ENCODE measurements at places on chromosomes 7 and 10.

- DNase-seq, result no peak
Observed at GRCh38 chr10:104119996-104120395, 2.0 kb upstream of the SFR1 start.

GRCh38 chr7:27438881-27439589 is 196.4 kb downstream of the EVX1 start:
- DNase-seq, result no peak

DNA sequence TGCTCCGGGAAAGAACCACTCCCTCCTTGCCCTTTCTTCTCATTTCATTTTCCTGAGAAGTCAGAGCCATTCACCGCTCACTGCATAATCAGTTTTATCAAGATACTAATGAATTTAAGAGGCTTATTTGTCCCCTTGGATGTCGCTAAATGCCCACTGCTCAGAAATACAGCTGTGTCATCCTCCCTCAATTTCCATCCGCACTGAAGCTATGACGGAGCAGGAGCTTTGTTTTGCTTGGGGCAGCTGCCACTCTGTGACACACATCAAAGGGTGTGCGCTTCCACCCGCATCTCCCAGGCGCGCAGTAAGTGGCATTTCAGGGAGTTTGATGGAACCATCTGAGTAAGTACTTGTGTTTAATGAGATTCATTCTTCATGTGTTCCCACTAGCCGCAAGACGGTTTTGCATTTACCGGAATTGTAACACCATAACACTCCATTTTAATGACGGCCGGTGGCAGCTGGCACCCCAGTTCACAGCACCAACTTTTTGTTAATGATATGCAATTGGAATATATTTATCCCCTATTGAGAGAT is 103.8 kb upstream of the PARD3 start:
- DNase-seq, result peak; percentile 23

GRCh38 chr10:48608279-48608681 is 3.4 kb upstream of the ARHGAP22 start:
- no peak for DNase-seq

DNA sequence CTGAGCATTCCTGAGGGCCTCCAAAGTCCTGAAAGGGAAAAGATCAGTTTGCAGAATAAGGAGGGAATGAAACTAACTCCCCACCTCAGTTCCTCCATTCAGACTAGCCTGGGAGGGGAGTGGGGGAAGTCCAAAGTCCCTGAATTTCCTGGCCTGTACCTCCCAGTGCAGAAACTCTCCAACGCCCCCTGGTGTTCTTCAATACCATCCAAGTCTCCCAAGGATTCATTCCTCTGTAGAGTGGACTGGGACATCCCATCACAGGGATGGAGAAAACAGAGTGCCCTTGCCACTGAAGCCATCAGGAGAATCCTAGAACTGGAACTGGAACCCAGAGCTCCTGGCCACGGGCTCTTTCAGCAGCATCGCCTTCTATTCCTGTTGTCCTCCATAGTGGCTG is 1.6 kb upstream of the COL13A1 start:
- DNase-seq, result peak; percentile 44

DNA sequence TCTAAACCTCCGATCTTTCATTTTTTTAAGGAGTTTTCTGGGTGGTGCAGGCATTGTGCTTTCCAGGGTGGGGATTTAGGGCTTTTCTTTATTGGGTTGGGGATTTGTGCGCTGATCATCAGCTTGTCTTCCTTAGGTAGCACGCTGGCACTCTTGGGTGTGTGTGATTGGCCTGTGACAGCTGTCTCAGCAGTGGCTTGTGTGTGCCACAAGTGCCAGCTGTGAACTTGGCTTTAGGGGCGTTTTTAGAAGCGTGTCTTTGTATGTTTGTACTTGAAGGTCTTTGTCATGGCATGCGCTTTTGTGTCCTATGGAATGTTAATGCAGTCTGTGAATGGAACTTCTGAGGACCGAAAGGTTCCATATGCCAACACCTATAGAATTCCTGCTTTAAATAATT is 788 bp downstream of the AKAP9 start:
- peak; percentile 23 for DNase-seq

- no peak for DNase-seq
Observed at GRCh38 chr10:48625826-48626134, 20.9 kb upstream of the ARHGAP22 start.

GRCh38 chr10:92638037-92638436 is 45.1 kb downstream of the KIF11 start:
- no peak for DNase-seq

DNA sequence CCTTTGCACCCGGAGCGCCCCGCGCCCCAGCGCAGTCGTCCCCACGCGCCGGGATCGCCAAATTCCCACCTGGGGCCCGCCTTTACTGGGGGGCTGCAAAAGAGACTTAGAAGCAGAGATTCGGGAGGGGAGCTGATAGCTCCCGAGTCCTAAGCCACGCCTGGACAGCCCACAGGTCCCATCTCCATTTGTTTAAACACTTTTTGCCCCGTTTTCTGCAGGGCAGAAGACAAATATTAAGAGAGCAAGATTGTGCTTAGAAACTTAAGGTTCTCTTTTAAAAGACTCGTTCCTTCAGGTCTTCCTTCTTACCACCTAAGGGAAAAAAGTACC is 299.1 kb upstream of the NFE2L3 start:
- DNase-seq, result no peak

DNA sequence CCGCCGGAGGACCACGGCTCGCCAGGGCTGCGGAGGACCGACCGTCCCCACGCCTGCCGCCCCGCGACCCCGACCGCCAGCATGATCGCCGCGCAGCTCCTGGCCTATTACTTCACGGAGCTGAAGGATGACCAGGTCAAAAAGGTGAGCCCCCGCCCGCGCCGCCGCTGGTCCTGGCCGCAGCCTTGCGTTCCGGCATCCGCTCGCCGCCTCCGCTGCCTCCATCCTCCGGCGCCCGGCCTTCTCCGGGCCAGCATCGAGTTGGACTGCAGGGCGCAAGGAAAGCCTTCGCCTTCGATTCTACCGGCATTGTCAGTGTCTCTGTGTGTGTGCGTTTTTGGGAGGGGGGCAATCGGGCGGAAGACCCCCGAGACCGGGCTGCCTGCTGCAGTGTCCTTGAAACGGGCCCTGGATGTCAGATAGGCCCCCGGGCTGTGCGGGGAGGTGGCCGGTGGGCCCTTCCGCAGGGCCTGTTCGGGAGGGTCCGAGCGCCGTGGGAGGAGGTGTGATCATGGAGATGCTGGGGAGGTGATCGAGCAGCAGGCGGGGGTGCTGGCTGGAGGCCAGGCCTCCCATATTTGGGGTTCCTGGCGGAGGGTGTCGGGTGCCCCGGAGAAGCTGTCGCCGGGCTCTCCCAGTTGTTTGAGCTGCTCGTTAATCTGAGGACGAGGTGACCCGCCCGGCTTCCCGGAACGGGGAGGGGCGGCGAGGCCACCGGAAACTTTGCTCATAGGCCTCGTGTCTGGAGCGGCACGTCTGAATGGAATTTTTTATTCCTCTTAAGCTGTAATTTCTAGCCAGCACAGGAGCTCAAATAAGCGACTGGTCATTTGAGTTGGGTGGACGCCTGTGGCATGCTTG is 40.8 kb downstream of the HK1 start:
- DNase-seq, result peak; percentile 48

- DNase-seq, result no peak
Observed at GRCh38 chr10:86361156-86362128, 5.2 kb downstream of the GRID1 start.

DNA sequence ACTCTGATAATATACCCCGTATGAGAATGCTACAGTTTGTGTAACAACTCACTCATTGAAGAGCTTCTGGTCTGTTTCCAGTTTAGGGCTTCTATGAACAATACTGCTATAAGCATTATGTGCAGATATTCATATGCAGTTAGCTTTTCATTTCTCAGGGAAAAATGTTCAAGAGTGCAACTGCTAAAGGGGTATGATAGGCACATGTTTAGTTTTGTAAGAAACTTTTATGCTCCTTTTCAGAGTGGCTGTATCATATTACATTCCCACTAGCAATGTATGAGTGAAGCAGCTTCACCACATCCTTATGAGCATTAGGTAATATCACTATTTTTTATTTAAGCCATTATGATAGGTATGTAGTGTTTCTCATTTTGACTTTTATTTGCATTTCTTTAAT is 182.6 kb upstream of the CXCL12 start:
- DNase-seq, result peak; percentile 75

DNA sequence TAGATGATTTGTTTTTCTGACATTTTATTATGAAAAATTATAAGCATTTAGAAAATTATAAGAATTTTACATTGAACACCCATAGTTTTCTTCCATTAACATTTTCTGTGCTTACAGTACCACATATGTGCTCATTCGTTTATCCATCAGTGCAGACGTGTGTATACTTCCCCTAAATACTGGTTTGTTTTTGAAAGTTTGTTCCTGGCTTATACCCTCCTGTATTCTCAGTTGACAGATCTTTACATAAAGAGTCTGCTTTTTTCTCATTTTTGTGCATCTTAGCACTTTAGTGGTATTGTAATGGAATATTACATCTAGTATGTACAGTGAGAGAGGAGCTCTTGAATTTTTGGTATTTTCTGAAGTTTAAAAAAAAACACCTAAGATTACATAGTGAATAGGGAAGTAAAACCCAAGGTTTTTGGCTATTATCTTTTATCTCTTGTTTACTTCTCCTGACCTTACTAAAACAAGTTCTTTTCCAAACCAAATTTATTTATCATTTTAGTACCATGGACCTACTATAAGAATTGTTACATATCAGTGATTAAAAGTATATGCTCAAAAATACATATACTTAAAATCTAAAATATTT is 8.1 kb downstream of the DLD start:
- DNase-seq, result no peak

DNA sequence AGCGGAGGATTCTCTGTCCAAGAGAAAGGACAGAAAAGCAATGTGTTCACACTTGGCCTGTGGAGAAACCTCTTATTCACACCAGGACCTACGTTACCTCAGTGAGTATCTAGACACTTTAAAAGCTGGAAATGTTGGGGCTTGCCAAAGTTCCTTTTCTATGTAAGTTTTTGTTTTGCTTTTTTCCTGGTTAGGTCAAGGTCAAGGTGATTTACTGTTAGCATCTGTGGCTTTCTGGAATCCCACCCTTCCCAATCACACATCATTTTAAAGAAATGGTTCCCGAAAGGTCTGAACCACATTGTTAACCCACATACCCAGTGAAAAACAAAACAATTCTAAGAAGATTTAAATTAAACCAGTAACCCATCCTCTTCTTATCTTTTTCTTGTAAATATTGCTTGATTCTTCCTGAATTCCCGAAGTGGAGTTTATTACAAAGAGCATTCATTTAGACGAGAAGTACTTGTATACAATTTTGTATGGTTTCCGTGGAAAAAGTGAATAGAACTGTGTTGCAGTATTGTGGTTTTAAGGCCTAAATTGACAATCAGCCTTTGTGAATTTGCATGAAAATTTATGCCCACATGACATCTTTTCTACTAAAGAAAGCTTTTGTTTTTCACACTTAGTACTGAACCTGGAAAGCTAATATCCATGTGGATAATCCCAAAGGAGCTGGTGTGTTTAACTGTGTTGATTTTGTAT is 827.0 kb upstream of the IGFBP3 start:
- DNase-seq, result peak; percentile 62

GRCh38 chr10:100516847-100517246 is 2.8 kb downstream of the SEC31B start:
- no peak for DNase-seq

- no peak for DNase-seq
Observed at GRCh38 chr10:92081641-92082040, 158.1 kb downstream of the BTAF1 start.

DNA sequence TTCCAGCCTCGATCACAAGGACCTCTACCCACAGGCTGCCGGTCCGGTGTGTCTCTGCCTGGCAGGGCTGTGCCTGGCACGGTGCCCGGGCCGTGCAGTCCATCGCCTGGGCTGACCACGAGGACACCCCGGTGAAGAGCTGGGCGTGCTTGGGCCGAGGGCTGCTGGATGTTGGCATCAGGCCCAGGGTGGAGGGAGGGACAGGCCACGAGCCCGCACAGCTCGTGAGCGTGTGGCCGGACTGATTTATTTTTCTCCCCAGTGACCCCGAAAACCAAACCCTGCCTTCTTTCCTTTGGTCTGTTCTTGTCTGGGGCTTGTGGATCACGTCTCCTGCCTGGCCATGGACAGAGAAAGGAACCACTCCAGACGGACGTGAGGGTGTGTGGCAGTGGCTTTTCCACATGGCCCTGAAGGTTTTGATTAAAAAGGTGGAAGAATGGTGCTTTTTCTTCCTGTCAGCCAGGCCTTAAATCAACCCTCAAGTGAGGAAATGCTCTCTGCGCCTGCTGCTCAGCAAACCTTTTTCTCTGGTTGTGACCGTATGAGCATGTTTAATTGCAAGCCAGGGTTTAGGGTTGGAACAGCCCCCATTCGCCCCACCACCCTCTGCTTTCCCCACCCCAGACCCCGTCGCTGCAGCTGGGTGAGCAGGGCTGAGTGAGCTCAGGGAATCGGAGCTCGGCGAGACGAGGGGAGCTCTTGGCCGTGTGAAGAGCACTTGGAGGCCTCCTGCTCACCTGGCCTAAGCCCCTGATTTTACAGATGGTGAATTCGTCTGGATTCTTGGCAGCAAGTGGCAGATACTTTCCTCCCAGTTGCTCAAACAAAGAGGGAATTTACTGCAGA is 130.1 kb downstream of the RGS10 start:
- peak; percentile 47 for DNase-seq

- DNase-seq, result no peak
Observed at GRCh38 chr10:1360011-1360557, 303.9 kb downstream of the WDR37 start.

DNA sequence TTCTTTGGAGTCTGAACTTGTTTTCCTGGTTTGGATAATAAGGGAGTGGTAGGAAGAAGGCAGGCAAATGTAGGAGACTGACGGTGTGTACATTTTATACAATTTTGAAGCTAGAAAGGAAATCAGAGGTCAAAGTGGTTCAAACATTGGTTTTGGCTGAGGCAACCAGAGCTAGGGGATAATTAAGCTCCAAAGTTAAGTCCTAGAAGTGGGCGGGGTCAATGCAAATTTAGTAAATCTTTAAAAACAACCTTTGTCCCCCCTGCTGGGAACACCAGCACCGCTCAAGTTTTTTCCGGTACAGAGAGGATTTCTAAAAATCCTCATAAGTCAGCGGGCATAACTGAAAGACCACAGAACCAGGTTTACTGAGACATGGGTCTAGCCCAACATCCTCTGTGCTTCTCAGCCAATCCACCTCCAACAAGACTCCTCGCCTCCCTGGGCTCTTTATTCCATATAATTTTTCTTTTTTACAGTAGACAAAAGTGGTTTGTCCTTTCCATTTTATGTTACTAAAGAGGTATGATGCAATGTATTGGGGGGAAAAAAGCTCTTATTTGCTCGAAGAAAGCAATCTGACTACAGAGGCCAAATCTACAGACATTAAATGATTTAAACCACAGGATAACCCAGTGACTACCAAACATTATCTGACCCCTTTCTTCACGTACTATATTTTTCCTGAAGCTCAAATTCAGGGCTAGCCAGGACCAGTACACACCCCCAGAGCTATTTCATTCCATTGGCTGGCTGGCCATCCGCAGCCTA is 1.6 kb downstream of the GLUD1 start:
- peak; percentile 25 for DNase-seq

- peak; percentile 55 for DNase-seq
Observed at GRCh38 chr10:125076891-125077541, 83.3 kb downstream of the CTBP2 start.

GRCh38 chr7:108985037-108985436 is 415.4 kb downstream of the DNAJB9 start:
- no peak for DNase-seq

All from astrocyte (in vitro differentiated cells and primary cell).